Tracheal epithelial cell (primary cell): ENCODE measurements at places on chromosomes 16 and 17. TPM values are rescaled to one million over a fixed set of nuclear protein-coding genes. Genes with fewer than 3 reads are reported as not detected.

IRX3 gene
- 2.4 and 3.4 TPM in 2 replicates for total RNA-seq

UNC45B gene
- total RNA-seq: not detected in 2 replicates

FZD2 gene
- total RNA-seq: 0.21 and 1.7 TPM in 2 replicates

DHRS7C gene
- total RNA-seq: not detected in 2 replicates

PRR35 gene
- not detected in 2 replicates for total RNA-seq

ST6GALNAC1 gene
- total RNA-seq: 0.96 and 4.5 TPM in 2 replicates

SLC13A2 gene
- total RNA-seq: not detected in 2 replicates

DNAAF8 gene
- total RNA-seq: under 0.01 TPM in 1 of 2 replicates, not detected in the other

ATMIN gene
- 38.8 and 48.2 TPM in 2 replicates for total RNA-seq

TP53TG3F gene
- not detected in 2 replicates for total RNA-seq

INTS2 gene
- 12.8 and 20.5 TPM in 2 replicates for total RNA-seq

KIF1C gene
- total RNA-seq: 103 and 111 TPM in 2 replicates

DLX3 gene
- under 0.01 TPM in 1 of 2 replicates, not detected in the other for total RNA-seq

PDILT gene
- total RNA-seq: not detected in 2 replicates

LPO gene
- 0.21 TPM in 1 of 2 replicates, not detected in the other for total RNA-seq

PRDM7 gene
- total RNA-seq: not detected in 2 replicates

UQCRC2 gene
- 208 and 273 TPM in 2 replicates for total RNA-seq

C16orf46 gene
- 0.24 and 0.64 TPM in 2 replicates for total RNA-seq

CCL8 gene
- total RNA-seq: not detected in 2 replicates

EPX gene
- total RNA-seq: not detected in 2 replicates

CIAO2B gene
- 189 and 217 TPM in 2 replicates for total RNA-seq

TMC6 gene
- total RNA-seq: 69.5 and 106 TPM in 2 replicates

ZDHHC1 gene
- total RNA-seq: 3.4 and 3.6 TPM in 2 replicates

GSG1L gene
- not detected in 2 replicates for total RNA-seq

SCN4A gene
- under 0.01 TPM in 1 of 2 replicates, not detected in the other for total RNA-seq

NPIPB6 gene
- 1.9 TPM in 1 of 2 replicates, not detected in the other for total RNA-seq

CNOT1 gene
- total RNA-seq: 123 and 142 TPM in 2 replicates

GTF3C1 gene
- 39.5 and 43.7 TPM in 2 replicates for total RNA-seq

DNAH9 gene
- 0.43 TPM in 1 of 2 replicates, not detected in the other for total RNA-seq

FBXO39 gene
- not detected in 2 replicates for total RNA-seq

HID1 gene
- total RNA-seq: 2.4 and 3.4 TPM in 2 replicates

CA4 gene
- total RNA-seq: not detected in 2 replicates

C17orf50 gene
- not detected in 2 replicates for total RNA-seq

OR1A1 gene
- not detected in 2 replicates for total RNA-seq

PIRT gene
- total RNA-seq: not detected in 2 replicates

ACSM2B gene
- total RNA-seq: not detected in 2 replicates

TBC1D3L gene
- total RNA-seq: 3.6 and 3.8 TPM in 2 replicates

CSH2 gene
- total RNA-seq: not detected in 2 replicates

RCVRN gene
- total RNA-seq: under 0.01 TPM in 1 of 2 replicates, not detected in the other

ADAMTS18 gene
- under 0.01 TPM in 1 of 2 replicates, not detected in the other for total RNA-seq

PITPNM3 gene
- total RNA-seq: 15.4 and 47.5 TPM in 2 replicates

B9D1 gene
- total RNA-seq: 14.7 and 22.9 TPM in 2 replicates

MYH1 gene
- not detected in 2 replicates for total RNA-seq

SDR42E2 gene
- not detected in 2 replicates for total RNA-seq

CBFA2T3 gene
- 0.48 and 0.64 TPM in 2 replicates for total RNA-seq

CDH11 gene
- 27.7 and 70.6 TPM in 2 replicates for total RNA-seq

P2RX5 gene
- 2.1 and 3.6 TPM in 2 replicates for total RNA-seq

TEDC2 gene
- total RNA-seq: 0.85 and 1.7 TPM in 2 replicates

SLFN11 gene
- 4.3 and 9.6 TPM in 2 replicates for total RNA-seq

TMEM256 gene
- total RNA-seq: 125 and 144 TPM in 2 replicates

CLEC18A gene
- under 0.01 and 1.2 TPM in 2 replicates for total RNA-seq

TRPV3 gene
- total RNA-seq: 0.21 and 9.9 TPM in 2 replicates

MXRA7 gene
- total RNA-seq: 121 and 164 TPM in 2 replicates

ITGB3 gene
- 0.64 and 97.1 TPM in 2 replicates for total RNA-seq

SLC35G6 gene
- not detected in 2 replicates for total RNA-seq

MPP3 gene
- 8.2 and 10.0 TPM in 2 replicates for total RNA-seq

GRIN2A gene
- not detected in 2 replicates for total RNA-seq

FBXW10 gene
- total RNA-seq: under 0.01 and 0.21 TPM in 2 replicates

CENPX gene
- total RNA-seq: 28.2 and 45.0 TPM in 2 replicates

HES7 gene
- 1.2 and 1.5 TPM in 2 replicates for total RNA-seq
